Activated naive CD8-positive, alpha-beta T cell treated with anti-CD3 and anti-CD28 coated beads for 36 hours (primary cell): ENCODE measurements at places on chromosomes 2 and 18. TPM values are rescaled to one million over a fixed set of nuclear protein-coding genes. Genes with fewer than 3 reads are reported as not detected.

GRCh38 chr2:119068154-119068725 is 90.3 kb downstream of the C1QL2 start:
- no peak for DNase-seq

- DNase-seq, result no peak
Observed at GRCh38 chr2:68771211-68771751, 36.7 kb downstream of the ARHGAP25 start.

SLC66A3 gene
- total RNA-seq, result 6.8 TPM

CCDC74A gene
- total RNA-seq, result 8.2 TPM

PSMA8 gene
- total RNA-seq, result 3.6 TPM

BMP10 gene
- not detected for total RNA-seq

DNA sequence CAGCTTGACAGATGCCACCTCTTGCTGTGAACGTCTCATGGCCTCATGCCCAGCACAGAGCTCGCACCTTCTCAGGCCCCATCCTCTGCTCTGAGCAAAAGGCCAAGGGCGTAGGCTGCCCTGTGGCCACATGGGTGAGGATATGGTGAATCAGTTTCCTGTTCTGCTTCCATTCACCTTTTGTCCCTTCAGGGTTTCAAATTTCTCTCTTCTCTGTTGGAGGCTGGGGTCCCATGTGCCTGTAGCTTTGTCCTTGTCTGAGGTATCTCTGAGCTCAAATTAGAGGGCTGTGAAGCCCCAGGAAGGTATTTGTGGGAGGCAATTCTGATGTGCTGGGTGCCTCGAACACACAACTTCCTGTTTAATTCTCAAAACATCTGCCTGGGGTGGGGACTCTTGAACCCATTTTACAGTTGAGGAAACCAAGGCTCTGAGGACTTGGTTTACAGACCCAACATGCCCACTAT is 29.0 kb downstream of the ZAP70 start:
- peak; percentile 50 for DNase-seq

BCL11A gene
- total RNA-seq, result 1.8 TPM

SFTPB gene
- total RNA-seq, result not detected

CRACDL gene
- 0.33 TPM for total RNA-seq

ANKRD23 gene
- 3.2 TPM for total RNA-seq

- DNase-seq, result no peak
Observed at GRCh38 chr18:34528177-34528576, 181.9 kb upstream of the DTNA start.

DNA sequence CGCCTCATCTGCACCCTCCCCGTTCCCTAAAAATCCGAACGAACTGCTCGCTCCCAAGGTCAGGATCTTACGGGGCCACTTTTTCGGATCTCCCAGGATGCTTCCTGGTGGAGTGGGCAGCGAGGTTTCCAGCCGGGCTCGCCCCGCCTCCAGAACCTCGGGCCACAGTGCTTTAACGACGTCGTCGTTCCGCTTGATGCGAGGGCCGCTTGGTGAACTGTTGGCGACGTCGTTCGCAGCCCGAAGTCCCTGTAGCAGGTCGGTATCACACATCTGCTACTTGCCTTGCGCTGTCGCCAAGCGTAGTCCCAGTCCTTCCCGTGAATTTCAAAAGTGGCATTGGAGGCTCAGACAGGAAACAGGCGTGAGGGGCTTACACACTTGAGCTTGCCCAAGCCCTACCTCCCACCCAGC is 15.3 kb downstream of the EVX2 start:
- DNase-seq, result no peak

GRCh38 chr18:3319399-3319798 is 57.5 kb downstream of the MYL12B start:
- DNase-seq, result no peak

OR6B2 gene
- not detected for total RNA-seq

- no peak for DNase-seq
Observed at GRCh38 chr2:219489315-219489714, 9.4 kb upstream of the GMPPA start.

GRCh38 chr2:232833830-232834229 is 36.2 kb upstream of the SNORC start:
- DNase-seq, result no peak

DNA sequence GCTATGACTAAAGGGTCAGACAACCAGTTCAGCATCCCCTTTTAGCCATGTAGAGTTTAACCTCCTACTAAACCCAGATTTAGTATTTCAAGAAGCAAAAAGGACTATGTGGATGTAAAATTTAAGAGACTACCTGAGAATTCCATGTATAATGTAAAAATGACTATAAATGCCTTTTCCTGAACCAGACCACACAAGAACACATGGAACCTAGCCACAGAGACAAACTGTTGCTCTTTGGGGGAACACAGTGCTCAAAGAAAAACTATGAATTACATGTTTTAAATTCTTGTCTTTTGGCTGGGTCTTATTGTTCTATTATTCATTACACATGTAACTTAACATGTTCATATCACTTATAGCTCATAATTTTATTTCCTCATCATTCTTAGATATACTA is 192.8 kb downstream of the DNER start:
- no peak for DNase-seq

DSG2 gene
- total RNA-seq, result 0.70 TPM

DNA sequence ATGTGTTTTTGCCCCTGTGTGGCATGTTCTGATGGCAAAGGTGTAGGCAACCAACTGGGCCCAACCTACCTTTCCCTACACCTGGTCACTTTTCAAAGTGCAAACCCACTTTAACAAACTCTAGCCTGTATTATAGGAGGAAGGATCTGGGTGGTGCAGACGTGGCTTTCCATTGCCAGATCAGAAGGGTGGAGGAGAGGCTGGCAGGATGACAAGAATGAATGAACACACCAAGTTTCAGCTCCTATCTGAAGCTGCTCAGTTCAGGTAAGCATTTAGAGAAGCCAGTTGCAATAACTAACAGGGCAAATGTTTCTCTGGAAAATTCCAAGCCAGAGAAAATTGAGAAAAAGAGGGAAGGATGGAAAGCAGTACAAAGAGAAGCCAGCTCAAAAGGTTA is 707 bp upstream of the SERPINB7 start:
- no peak for DNase-seq

IL36RN gene
- total RNA-seq, result not detected

TGOLN2 gene
- 74.9 TPM for total RNA-seq

NTSR2 gene
- not detected for total RNA-seq

DNA sequence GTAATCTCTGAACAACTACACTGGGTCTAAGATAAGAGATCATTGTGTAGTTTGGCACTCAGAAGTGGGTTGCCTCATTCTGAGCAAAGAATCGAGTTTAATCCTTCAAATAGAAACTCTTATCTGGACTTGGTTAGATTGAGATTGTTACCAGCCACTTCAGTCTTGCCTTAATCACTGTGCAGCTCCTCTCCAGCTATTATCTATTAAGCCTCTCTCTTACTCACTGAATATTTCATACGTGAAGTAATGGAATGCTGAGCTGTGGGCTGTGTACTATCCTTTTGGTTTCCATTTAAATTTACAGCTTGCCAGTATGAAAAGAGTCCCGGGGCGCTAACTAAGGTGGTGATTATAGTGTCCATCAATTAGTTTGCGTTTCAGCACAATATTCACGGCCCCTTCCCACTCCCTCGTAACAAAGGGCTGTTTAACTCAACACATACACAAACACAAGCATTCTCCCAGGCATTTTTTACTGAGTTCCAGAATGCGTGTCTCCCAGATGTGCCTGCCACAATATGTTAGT is 65.7 kb upstream of the NCKAP5 start:
- no peak for DNase-seq

LYPD1 gene
- not detected for total RNA-seq

GRCh38 chr2:238505119-238505891 is 78.6 kb downstream of the ASB1 start:
- DNase-seq, result peak; percentile 31

HADHB gene
- total RNA-seq, result 73.2 TPM

C2orf66 gene
- total RNA-seq, result not detected

DNA sequence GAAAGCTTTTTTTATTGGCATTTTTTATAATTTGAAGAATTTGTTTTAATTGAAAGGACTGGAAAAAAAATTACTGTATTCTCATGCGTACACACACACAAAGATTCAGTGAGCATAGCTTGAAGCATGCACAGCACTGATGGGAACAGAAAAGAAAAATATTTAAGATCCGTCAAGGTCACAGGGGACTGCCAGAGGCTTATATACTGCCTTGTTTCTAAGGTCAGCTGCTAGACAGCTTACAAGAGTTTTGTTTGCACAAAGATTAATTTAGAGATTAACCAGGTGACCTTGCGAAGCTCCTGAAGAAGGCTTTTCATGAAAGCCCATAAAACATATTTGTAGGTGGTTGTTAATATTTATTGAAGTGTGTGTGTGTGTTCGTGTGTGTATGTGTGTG is 396.3 kb downstream of the TRIB2 start:
- DNase-seq, result no peak

GRCh38 chr18:71242981-71243380 is 954.1 kb downstream of the SOCS6 start:
- DNase-seq, result no peak

STAT1 gene
- total RNA-seq, result 389 TPM

DNA sequence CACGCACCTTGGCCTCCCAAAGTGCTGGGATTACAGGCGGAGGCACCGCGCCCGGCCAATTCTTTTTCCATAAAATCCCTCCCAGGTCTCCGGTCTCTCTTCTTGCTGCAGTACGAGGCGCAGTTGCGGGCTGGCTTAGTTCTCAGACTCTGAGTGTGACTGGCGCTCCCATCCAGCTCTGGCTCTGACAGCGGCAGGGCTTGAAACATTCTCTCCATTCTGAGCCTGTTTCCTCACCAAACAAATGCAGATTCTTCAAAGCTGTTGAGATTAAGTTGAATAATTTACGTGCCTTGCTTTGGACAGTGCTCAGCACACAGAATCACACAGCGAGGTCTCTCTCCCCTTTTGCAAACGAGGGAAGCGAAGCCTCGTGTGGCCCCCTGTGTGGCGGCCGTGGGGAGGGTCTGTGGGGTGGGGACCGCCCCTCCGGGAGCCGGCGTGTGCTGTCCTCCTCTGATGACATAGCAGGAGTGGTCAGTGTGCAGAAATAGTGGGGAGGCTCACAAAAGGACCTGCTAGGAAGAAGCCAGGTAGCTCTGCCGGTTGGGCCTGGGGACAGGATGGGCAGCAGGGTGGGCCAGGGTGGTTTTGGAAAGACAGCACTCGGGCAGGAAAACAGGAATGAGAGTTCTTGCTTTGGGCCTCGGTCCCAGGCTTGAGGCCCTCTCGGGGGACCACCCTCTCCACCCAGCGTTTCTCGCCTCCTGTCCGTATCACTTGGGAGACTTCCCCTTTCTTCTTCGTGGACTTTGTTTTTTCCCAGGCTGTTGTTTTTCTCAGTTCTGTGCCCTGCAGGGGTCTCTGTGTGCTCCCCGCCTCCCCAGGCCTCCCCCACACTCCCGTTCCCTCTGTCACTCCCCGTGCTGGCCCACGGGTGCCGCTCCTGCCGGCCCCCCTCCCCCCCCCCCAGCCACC is 75.0 kb downstream of the KCNG2 start:
- no peak for DNase-seq
